ENCODE measurements at places on chromosomes 6 and 20.

- DNase-seq: no peak
Measured at GRCh38 chr6:152598421-152598820, 38.7 kb downstream of the SYNE1 start.

- DNase-seq: no peak
Measured at GRCh38 chr20:64273109-64273508, 17.6 kb downstream of the PCMTD2 start.

- DNase-seq: peak; percentile 23
Measured at GRCh38 chr20:289693-290083, 862 bp downstream of the C20orf96 start.

GRCh38 chr6:56343295-56343694 lies 95.9 kb upstream of the COL21A1 start:
- DNase-seq: no peak

- DNase-seq: no peak
Measured at GRCh38 chr20:56409956-56410355, 2.1 kb upstream of the CASS4 start.

- DNase-seq: no peak
Measured at GRCh38 chr6:127182501-127182900, 64.0 kb downstream of the RSPO3 start.
